Urinary bladder (tissue), 4 donors: ENCODE measurements at places on chromosomes 2 and 18.

GRCh38 chr2:86787736-86788135, 3.0 kb downstream of the CD8A start:
- DNase-seq: no peak

DNA sequence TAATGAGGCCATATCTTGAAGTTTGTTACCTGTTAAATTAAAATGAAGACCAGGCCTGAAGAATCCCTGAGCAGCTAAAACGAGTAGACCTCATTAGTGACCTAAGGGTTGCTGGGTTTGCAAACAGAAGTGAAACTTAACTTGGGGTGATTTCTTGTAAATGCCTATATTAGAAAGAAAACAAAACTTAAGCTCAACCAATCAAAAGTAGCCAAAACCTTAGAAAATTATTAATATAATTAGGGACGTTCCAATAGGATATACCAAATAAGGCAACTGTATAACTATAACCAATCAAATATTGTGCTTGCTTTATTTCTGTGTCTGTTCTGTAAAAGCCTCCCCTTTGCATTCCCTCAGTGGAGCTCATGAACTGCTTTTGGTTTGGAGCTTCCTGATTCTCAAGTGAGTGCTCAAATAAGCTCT, 137.9 kb upstream of the VRK2 start:
- DNase-seq: no peak

GRCh38 chr2:241774419-241775222, 2.0 kb upstream of the GAL3ST2 start:
- DNase-seq: no peak

GRCh38 chr18:23552505-23552904, 33.8 kb downstream of the NPC1 start:
- DNase-seq: no peak

GRCh38 chr18:13580991-13581390, 145.4 kb downstream of the FAM210A start:
- no peak for DNase-seq

DNA sequence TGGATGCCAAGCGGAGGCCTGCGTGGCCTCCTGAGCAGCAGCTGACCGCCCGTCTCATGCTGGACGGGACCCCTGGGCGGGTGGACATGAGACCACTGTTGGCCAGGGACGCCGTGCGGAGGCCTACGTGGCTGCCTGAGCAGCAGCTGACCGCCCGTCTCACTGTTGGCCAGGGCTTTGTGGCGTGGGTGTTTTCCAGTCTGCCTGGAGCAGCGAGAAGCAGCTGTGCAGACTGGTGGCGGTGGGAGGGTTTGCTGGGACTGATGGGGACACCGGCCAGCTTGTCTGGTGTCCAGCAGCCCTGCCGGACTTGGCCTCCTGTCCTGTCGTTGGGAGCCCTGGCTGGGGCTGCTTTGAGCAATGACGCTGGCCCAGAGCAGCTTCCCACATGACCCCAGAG, 5.8 kb upstream of the D2HGDH start:
- DNase-seq: no peak

- DNase-seq: no peak
Observed at GRCh38 chr2:44191739-44192138, 23.1 kb downstream of the PPM1B start.

- no peak for DNase-seq
Observed at GRCh38 chr2:20349513-20349921, 1.1 kb downstream of the PUM2 start.

GRCh38 chr2:69958480-69958879, 3.0 kb downstream of the ASPRV1 start:
- DNase-seq: no peak

DNA sequence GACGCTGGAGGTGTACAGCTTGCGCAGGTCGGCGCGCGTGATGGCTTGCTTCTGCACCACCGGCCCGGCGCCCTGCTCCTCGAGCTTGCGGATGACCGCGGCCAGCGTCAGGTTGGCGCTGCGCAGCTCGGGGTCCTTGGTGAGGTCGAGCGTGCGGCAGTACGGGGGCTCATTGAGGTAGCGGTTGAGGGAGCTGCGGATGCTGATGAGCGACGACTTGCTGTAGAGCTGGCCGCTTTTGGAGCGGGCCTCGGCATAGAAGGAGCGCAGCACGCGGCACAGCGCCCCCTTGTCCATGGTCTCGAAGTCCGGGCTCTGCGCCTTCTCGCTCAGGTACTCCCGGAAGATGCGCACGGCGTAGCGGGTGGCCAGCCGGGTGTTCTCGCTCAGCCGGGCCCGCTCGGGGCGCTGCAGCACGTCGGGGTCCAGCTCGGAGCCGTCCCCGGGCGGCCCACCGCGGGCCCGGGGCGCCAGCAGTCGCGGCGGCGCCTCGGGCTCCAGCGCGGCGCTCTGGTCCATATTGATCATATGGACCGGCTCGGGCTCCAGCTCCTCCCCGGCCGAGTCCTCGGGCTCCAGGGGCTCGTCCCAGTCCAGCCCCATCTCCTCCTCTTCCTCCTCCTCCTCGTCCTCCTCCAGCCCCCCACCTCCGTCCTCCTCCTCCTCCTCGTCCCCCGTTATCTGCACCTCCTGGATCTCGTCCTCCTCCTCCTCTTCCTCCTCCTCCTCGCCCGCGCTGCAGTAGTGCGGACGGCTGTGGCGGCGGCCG, 523 bp downstream of the KCTD1 start:
- DNase-seq: no peak

DNA sequence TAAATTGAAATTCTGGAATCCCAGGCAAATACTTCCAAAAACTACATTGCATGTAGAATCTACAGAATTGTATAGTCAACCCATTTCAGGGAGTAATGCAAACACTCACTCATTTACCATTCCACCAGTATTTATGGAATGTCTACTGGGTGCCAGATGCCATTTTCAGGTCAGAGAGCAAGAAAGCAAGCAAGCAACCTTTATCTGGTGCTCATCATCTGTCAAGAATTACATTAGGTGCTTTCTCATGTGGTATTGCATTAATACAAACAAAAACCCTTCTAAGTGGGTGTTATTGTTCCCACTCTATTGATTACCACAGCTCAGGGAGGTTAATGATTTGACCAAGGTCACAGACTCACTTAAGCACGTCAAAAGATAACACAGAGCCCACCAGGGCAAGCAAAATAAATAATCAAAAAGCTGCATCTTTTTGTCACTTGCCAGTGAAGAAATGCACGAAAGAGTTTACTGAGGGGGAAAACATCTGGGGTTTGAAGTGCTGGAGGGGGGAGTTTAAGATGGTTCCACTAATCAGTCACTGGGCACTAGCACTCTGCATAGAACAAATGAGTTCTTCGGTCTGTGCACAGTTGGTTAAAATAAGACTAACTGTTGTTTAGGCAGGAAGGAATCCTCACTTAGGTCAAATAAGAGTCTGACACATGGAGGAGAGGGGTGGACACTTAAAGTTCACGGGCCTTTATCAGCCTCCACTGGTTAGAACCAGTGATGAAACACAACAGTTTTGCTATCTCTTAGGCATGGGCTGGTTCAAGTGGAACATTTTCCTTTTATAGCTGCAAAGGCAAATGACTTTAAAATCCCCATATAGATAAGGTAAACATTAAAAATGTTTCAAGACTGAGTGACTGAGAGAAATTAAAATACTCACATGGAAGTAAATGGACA, 208.8 kb downstream of the CDH2 start:
- DNase-seq: no peak

DNA sequence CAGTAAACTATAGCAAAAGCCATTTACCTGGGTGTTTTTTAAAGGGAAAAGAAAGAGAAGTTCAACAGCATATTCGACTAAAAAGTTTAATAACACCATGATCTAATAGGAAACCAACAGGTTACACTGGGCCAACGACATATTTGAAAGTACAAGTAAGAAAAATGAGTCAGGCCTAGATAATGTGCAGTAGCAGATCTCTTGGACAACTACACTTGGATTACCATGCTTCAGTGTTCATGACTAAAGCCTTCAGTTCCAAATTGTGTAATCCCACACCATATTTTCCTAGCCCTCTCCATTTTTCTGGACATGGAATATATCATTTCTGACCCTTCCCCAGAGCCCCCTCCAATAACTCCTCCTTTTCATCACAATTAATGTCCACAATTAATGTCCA, 39.1 kb upstream of the FIGN start:
- no peak for DNase-seq

- DNase-seq: no peak
Observed at GRCh38 chr18:58845928-58846724, 18.6 kb upstream of the ZNF532 start.

GRCh38 chr2:49335546-49335945, 181.2 kb upstream of the FSHR start:
- DNase-seq: no peak
